ENCODE measurements at places on chromosomes 16 and 17.

DNA sequence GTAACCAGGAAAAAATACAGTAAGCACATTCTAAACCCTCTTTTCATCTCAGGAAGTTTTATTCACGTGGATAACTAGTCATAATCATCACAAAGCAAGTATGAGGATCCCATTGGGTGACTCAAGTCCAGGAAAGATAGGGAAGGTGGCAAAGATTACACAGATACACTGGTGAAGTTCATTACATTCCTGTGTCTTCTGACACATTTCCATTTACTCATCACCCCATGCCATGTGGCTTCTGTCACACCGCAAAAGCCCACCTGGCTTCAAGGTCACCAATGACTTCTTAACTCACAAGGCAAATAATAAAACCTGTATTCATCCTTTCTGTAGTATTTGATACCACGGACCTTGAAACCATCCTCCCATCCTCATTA lies 17.0 kb downstream of the HS3ST3A1 start:
- no peak for DNase-seq

DNA sequence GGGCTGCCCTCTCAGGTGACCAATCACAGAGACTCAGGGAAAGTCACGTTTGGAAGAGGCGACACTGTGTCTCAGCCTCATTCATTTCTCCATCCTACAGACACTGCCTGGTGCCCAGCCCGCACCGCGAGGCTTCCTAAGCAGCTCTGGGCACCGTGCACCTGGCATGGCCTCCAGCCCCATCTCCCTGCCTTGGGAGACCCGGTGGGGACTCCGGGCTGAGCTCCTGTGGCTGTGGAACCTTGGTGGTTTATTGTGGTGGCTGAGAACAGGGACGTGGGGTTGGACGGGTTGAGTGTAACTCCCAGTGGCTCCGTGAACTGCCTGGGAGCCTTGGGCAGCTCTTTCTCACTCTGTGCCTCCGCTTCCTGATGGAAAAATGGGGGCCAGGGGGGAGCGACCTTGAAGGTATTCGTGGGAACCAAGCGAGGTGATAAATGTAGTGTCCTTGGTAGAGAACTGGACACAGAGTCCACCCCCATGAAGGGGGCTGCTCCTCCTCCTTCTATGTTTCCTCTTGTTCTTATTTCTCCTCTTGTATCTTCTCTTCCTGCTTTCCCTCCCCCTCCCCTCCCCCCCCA lies 215.4 kb downstream of the SEC14L1 start:
- DNase-seq: no peak

DNA sequence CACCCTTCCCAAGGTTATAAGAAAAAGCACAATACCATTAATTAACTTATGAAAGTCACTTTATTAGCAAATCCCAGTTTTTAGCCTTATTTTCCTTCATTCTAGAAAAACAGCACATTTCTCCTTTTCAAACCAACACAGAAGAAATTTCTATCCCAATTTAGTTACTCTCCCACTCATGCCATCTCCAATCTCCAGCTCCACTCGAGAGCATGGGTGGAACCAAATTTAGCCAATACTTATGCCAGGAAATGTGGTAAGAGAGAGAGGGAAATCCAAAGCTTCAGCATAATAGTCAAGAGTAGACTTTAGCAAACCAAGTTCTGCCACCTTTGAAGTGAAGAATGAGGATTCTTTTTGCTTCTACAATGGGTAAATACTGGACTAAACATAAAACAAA lies 288.8 kb downstream of the KIF2B start:
- DNase-seq: no peak

DNA sequence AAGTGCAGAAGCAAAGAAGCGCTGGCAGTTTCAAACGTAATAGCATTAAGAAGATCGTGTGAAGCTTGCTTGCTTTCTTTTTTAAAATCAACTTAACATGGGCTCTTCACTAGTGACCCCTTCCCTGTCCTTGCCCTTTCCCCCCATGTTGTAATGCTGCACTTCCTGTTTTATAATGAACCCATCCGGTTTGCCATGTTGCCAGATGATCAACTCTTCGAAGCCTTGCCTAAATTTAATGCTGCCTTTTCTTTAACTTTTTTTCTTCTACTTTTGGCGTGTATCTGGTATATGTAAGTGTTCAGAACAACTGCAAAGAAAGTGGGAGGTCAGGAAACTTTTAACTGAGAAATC lies 17.4 kb upstream of the RAB11FIP4 start:
- no peak for DNase-seq

GRCh38 chr17:62614142-62614541 lies 13.3 kb upstream of the MRC2 start:
- no peak for DNase-seq

DNA sequence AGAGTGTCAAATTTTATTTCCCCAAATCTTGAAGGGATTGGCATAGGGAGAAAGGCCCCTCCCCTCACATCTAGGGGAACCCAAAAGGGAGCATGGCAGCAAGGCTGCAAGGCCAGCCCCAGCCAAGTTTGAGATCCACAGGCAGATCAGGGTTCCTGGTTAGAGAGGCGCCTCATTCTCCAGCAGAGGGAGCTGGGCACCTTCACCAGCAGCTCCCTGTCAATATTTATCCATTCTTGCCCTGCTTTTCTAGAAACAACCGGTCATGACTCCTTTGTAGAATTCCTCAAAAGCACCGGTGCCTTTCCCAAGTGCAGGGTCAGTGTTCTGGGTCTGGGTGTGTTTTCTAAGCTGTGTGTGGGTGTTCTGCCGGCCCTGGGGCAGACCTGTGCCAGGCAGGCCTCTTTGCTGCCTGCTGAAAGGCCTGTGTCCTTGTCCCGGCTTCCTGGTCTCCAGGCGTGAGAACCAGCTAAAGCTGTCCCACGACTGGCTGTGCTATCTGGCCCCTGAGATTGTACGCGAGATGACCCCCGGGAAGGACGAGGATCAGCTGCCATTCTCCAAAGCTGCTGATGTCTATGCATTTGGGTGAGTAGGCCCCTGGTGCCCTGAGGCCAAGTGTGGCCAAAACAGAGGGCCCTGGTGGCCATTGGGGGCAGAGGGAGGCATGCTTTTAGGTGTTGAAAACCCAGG lies 21.2 kb upstream of the LGALS9 start:
- no peak for DNase-seq

DNA sequence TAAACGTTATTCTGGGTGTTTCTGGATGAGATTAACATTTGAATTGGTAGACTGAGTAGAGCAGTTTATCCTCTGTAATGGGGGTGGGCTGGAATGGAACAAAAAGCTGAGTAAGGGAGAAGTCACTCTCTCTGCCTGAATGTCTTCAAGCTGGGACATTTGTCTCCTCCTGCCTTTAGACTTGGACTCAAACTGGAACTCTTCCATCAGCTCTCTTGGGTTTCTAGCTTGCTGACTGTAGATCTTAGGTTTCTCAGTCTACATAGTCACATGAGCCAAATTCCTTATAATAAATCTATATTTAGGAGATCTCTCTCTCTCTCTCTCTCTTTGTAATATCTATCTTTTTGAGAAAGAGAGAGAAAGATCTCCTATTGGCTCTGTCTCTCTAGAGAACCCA lies 553.3 kb upstream of the CDH11 start:
- no peak for DNase-seq

DNA sequence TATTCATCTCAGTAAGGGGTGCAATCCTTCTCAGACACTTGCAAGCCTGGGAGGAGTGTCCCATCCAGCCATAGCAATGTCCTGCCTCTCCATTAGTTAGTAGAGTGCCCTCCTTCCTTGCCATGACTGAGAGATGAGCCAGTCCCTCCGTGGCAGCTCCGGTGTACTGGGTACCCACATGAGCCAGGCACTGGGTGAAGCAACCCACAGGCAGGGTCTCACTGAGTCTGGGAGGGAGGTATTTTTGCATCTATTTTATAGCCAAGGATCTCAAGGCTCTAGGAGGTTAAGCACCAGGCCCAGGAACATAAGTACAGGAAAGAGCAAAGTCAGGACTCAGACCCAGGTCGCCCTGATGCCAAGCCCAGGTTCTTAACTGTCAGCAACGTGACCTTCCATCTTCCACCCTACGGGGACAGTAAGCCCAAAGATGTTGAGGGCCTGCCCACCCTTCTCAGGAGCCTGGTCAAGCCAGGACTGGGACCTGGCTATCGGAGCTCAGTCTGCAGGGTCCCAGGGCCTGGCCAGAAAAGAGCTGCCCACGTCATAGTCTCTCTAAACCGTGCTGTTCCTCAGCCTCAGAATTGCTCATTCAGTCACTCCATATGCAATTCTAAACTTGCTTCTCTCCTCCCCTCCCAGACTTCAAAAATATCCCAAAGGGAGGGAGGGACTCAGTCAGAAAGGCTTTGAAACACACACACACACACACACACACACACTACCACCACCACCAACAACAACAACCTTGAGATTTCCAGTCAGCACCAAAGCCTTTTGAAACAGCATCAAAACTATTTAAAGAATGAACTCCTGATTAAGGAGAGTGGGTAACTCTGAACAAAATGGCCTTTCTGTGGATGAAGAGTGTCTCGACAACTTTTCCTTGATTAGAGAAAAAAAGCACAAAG lies 16.6 kb downstream of the NOS2 start:
- no peak for DNase-seq

DNA sequence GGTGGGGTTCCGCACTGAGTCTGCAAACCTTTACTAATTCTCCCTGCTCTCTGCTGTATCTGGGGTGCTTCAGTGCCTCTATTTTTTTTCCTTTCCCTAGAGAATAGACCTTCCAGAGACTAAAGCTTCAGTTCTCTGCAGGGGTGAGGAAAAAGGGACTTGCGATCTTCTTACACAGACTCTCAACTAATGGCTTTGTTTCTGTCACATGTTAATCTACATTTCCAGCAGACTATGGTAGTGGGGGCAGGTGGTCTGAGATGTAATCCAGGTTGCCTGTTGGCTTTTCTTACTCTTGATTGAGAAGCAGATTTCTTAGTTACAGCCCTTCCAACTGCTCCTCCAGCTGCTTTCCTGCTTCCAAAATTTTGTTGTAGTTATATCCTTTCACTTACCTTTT lies 229.0 kb upstream of the NLRP1 start:
- DNase-seq: no peak

DNA sequence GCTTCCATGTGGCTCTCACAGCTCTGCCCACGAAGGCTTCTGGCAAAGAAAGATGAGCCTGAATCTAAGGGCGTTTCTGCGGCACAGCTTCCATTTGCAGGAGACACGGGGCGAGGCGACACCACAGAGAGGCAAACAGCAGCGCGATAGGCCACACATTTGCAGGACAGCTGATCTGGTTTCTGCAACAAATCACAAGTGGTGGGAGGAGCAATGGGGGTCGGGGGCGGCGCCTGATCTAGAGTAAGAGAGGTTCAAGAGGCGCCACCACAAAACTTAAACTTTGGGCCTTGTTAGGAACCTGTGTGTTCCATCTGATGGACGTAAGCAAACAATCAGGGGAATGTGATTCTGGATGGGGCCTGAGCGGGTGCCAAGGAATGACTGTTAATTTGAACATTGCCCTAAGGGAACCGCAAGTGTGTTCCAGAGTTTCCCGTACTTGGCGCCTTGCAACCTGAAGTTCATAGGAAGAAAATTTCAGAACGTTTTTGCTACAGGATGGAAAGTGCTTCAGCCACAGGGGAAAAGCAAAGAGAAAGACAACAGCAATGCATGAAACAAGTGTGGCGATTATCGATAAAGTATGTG lies 18.9 kb upstream of the ENPP7 start:
- DNase-seq: no peak

DNA sequence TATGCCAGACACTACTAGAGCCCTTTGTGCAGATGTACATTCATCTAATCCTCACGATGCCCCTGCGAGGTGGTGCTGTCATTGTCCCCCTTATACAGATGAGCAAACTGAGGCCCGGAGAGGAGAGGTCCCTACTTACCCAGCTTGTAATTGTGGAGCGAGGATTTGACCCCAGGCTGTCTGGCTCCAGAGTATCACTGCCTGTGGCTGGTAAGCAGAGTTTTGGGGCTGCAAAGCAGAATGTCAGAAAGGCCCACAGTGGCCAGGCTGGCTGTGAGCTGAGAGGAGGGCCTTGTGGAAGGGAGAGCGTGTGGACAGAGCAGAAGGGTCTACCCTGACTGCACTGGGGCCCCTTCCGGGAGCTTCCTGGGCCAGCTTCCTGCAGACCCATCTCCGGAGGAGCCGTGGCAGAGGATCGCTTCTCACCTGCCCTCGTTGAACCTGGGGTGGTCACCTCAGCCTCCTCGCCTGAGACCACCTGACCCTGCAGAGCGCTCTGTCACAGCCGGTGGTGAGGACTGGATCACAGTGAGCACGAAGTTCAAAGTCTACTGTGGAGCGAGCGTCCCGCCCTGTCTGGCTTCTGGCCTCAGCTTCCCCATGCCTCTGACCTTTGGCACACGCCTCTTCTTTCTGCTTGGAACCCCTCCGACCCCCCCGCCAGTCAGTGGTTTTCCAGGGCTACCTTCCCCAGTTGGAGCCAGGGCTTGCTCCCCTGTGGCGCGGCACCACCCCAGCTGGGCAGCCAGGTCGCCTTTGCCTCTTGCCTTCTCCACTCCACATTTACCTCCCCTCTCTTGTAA lies 12.1 kb downstream of the CMIP start:
- DNase-seq: no peak

GRCh38 chr16:67120025-67120424 lies 10.3 kb downstream of the PHAF1 start:
- DNase-seq: no peak

GRCh38 chr16:4733211-4733742 lies 794 bp downstream of the ANKS3 start:
- no peak for DNase-seq

DNA sequence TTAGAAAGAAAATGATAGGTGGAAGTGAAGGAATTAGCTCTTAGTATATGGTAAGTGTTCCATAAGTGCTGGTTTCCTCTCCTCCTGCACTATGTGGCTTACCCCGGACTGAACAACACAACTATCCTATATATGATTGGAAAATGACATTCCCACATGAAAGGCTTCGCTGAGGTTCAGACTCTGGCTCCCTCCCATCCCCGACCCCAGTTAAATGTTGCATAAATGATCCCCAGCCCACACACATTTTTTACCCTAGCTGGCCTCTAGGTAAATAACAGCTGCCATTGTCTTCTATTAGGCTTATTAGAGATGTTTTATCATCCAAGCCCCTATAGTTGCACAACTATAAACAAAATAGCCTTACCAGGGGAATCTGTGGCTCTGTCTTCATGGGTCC lies 495.6 kb upstream of the CDH11 start:
- no peak for DNase-seq

- no peak for DNase-seq
Measured at GRCh38 chr16:89599451-89599858, 14.0 kb upstream of the DPEP1 start.

DNA sequence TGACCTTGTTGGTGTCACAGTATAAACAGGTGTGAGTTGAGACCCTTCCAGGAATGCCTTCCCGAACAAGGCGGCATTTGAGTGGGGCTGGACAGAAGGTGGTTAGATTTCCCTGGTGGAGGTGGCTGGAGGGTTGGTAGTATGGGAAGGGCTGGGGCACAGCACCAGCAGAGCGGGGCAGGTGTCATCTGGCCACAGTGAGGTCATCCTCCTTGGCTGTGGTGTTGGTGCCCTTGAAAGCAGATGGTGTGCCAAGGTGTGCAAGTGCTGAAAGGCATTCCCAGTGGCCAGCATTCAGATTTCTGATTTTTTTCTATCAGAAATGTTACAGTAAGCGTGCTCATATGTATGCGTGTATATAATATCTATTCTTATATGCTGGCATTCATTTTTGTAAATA lies 126.6 kb downstream of the LAT start:
- no peak for DNase-seq

- DNase-seq: no peak
Measured at GRCh38 chr16:4315186-4316107, at the start of gene GLIS2. GLIS2 (plus strand) TSS chr16:4316067; CDS start chr16:4332281, 16,214 bp downstream.

- no peak for DNase-seq
Measured at GRCh38 chr16:72099377-72099818, 5.8 kb downstream of the DHX38 start.

Measured in stimulated activated CD4-positive, alpha-beta T cell treated with anti-CD3 and anti-CD28 coated beads, TNF-alpha, amount 100 ng/mL, for 1 hour (primary cell).